ENCODE measurements at places on chromosomes 7 and 10. TPM values are rescaled to one million over a fixed set of nuclear protein-coding genes. Genes with fewer than 3 reads are reported as not detected.
A peak's percentile ranks its signal among the peaks of the same experiment; 100 is the strongest.

The PDIA4 gene
- total RNA-seq = 154 TPM

The TMEM178B gene
- total RNA-seq = 22.1 TPM

The VIPR2 gene
- total RNA-seq = 0.09 TPM

The ST8SIA6 gene
- not detected for total RNA-seq

The HOXA6 gene
- total RNA-seq = 1.6 TPM

The CLEC2L gene
- 0.65 TPM for total RNA-seq

The MYO3A gene
- 0.82 TPM for total RNA-seq

The PLPP4 gene
- total RNA-seq = not detected

The FLNC gene
- total RNA-seq = 5.6 TPM

The NUPR2 gene
- not detected for total RNA-seq

The PTN gene
- 228 TPM for total RNA-seq

The C10orf90 gene
- 0.25 TPM for total RNA-seq

DNA sequence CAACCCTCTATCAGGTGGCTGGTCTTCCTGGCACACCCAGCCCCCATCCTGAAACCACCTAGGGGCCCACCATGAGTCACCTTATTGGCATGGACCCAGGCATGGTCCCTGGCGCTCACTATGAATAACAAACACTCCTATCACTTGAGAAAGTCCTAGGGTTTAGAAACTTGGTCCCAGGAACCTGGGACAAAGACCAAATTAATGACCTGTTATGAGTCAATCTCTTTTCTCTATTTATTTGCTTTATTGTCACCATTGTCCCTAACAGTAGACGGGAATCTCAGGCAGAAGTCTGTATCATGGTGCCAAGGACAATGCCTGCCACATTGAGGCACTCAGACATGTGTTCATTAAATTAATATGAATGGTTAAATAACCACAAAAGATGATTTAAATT lies 599.6 kb upstream of the C7orf33 start:
- DNase-seq = no peak

GRCh38 chr10:101887775-101888174 lies 44.2 kb upstream of the KCNIP2 start:
- no peak for DNase-seq

DNA sequence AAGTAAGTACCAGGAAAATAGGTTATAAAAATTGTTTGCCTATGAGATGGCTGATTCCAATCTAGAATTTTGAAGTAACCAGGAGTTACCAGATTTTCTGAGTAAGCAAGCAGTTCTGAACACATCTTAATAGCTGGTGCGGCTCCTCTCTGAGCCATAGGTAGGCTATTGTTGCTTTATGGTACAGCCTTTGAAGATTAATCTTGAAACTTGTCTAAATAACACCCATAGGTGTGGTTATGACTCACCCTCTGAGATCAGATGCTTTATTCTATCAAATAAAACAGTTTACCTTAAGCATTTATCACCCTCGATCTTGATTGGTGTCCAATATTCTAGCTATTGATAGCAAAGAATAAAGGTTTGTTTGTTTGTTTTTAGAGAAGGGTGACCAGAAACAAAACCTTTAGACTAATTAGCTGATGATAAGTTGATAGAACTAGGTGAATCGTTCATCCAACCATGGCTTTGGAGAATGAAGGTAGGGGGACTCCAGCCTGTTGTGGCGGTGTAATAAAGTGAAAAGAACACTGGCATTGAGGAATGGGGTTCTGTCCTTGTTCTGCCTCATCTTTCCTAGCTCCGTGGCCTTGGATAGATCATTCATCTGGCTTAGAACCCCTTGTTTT lies 72.2 kb downstream of the VTI1A start:
- no peak for DNase-seq

- no peak for DNase-seq
Measured at GRCh38 chr7:114047889-114048288, 129.1 kb upstream of the PPP1R3A start.

DNA sequence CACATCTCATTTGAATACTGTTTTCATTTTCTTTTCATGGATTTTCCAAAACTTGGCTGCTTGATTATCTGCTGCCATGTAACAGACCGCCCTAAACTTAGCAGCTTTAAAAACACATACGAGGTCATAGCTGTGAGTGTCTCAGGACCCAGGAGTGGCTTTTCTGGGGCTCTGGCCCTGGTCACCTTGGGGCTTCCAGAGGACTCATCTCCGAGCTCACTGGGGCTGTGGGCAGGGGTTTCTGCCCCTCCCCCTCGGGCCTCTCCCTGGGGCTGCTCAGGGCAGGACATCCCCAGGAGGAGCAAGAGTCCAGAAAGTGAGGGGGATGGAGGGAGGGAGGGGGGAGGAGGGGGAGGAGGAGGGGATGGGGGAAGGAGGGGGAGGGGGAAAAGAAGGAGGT lies 77.0 kb downstream of the NKX6-2 start:
- no peak for DNase-seq

GRCh38 chr10:4069491-4069890 lies 284.5 kb upstream of the KLF6 start:
- DNase-seq = no peak

- no peak for DNase-seq
Measured at GRCh38 chr7:34123316-34123715, 218.0 kb downstream of the BMPER start.

DNA sequence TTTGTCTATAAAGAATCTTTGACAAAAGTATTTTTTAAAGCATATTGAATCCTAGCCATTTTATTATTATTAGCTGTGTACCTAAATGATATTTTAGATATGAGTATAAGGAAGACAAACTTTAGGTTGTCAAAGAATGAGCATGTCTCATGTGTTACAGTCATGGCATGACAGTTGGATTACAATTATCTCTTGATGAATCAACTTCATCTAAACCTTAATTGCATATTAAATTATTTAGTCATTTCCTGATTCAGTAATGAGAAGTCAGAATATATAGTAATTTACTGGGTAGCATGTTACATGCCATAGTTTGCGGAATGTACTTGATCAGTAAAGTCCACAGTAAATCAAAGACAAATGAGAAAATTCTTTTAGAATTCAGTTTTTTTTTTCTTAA lies 59.2 kb downstream of the MAPK8 start:
- no peak for DNase-seq

DNA sequence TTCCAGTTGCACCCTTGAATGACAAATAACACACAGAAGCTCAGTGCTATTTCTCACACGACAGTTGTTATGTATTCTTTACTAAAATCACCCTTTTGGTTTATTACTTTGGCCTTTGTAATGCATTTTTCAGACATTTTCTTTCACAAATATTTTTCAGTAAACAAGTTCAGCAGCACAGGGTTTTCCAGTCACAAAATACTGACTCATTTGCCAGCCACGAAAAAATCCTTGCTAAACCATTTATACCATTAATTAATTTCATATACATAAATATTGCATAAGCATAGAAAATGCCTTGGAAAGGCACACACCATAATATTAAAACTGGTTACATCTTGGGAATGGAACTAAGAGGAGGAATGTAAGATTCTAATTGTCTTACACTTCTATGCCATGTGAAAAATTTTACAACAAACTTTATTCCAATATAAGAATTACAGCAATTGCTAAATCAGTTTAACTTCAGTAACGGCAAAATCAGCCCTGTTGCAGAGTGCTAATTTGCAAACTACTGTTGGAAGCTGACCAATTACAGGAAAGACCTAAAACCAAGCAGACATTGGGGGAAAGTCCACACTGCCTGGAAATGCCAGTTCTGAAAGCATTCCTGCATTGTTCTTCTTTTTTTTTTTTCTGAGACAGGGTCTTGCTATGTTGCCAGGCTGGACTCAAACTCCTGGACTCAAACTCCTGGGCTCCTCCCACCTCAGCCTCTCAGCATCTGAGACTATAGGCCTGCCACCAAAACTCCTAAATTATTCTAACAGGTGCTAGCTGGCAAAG lies 31.6 kb upstream of the PBLD start:
- DNase-seq = no peak

GRCh38 chr10:129775681-129776080 lies 188.4 kb downstream of the EBF3 start:
- no peak for DNase-seq

GRCh38 chr10:68406815-68407548 lies at the start of gene RUFY2:
Gene RUFY2, minus strand, starts transcription at chr10:68407277. Its CDS starts 88 bp downstream, at chr10:68407189.
- DNase-seq = peak; percentile 81

DNA sequence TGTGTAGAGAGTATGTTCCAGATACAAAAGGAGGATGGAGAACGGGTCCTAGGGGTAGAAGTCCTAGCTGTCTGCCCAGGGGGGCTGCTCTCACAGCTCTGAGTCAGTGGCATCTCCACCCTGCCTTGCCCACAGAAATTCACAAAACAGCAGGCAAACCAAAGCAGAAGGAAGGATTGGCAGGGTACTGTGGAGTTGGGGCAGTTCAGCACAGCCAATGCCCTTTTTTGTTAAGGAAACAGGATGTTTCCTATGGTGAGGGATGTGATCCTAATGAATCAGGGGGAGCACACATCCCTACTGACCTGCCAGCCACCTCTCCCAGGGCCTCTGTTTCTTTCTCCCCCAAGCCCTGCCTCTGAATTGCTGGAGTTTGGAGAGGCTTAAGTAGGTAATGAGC lies 457.6 kb downstream of the PLXNA4 start:
- no peak for DNase-seq

- no peak for DNase-seq
Measured at GRCh38 chr7:6393667-6394056, 54.1 kb downstream of the DAGLB start.

- no peak for DNase-seq
Measured at GRCh38 chr7:51140199-51141164, 176.1 kb downstream of the COBL start.

DNA sequence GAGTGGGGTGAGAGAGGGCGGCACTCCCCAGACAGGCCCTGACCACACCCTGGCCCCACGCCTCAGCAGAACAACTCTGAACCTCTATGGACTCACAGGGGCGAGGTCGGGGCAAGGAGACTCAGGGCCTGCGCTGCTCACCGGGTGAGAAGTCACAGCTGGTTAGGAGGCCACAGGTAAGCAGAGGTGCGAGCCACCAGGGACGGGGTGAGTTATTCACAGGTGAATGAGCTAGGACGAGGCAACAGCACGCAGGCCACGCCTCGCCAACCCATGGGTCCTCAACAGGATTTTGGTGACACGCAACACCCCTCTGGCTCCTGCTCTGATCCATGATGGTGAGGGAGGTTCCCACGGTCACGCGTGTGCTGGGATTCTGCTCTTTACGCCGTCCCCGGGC lies 202.5 kb downstream of the ADARB2 start:
- DNase-seq = no peak

- DNase-seq = no peak
Measured at GRCh38 chr7:38438970-38439369, 165.5 kb upstream of the TARP start.

GRCh38 chr7:141003172-141004065 lies 11.3 kb downstream of the MRPS33 start:
- no peak for DNase-seq

- no peak for DNase-seq
Measured at GRCh38 chr10:113866551-113867394, 12.3 kb downstream of the NHLRC2 start.

- DNase-seq = no peak
Measured at GRCh38 chr7:110854166-110854565, 236.8 kb upstream of the LRRN3 start.

GRCh38 chr7:3187444-3188040 lies 113.5 kb upstream of the SDK1 start:
- DNase-seq = no peak

DNA sequence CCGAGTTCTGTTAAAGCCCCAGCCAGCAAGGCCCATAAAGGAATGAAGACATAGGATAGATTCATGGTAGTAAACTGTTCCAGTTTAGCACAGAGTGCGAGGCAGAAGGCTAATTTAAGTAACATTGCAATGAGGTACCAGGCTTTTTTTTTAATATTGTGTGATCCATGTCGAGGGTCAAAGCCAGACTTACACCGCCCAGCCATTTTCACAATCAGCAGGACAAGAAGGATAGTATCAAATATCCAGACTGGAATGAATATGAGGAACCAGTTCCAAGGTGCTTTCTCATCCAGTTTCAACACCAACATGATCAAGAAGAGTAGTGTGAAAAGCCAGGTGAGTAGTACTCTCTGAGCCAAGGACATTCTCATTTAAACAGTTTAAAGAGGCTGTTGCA lies 4.2 kb downstream of the TMEM60 start:
- no peak for DNase-seq

DNA sequence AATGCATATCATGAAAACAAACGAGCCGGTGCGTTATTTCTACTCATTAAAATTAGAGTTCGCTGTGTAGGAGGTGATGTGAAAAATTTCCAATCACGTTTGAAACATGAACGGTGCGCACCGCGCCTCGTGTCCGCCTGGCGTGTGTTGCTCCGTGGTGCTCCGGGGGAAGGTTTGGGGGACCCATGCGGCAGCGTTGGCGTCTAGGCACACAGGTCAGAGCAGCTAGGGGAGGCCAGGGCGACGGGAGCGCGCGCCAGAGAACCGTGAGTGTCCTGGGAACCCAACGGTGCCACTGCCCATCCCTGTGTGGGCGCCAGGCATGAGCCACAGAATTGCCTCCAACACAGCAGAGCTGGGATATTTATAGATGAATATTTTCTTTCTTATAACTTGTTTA lies 70.6 kb upstream of the ADARB2 start:
- no peak for DNase-seq

DNA sequence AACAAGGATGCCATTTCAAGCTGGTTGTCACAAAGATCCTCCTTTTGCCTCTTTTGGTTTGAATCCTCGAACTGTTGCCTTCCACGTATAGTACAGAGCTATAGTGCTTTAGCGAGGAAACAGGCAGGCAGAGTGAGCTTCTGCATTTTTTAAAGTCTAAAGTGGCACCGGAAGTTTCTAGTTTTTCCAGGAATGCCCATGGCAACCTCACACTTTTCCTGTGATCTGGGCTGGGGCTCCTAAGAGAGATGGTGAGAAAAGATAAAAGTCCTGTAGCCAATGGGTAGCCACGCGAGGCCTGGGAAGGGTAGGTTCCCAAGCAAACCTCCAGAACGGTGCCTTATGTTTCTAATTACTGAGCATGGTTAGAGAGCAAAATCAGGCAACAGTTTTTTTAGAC lies 76.7 kb downstream of the CALD1 start:
- DNase-seq = no peak

DNA sequence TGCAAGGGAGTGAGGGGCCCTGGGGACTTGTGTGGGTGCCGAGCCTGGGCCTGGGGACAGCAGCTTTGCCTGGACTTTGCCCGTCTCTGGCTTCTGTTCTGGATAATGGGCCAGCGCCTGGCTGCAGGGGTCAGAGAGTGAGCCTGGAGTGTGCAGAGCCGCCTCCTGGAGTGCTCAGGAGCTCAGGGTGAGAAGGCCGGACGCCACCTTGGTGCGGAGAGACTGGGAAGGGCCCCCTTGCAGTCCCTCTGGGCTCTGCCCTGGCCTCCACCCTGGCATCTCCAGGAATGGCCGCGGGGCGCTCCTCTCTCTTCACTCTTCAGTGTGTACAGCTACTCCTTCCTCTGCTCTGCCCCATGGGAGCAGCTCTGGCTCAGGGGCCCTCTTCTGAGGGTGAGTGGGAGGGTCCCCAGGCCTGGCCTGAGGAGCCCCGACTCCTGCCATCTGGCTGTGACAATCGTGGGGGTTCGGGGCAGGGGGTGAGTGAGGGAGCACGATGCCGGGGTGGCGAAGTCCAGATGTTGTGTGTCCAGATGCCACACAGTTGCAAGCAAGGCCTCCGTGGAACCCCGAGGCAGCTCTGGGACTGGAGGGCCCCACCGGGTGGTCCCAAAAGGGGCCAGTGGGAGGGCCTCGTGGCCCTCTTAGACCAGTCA lies 187.1 kb downstream of the DNAJB6 start:
- no peak for DNase-seq

Measured in neural crest cell (in vitro differentiated cells).